Stimulated activated CD8-positive, alpha-beta memory T cell treated with anti-CD3 and anti-CD28 coated beads, Interleukin-4, amount 100 ng/mL, for 4 hours (primary cell): ENCODE measurements at places on chromosomes 11 and 22.

- DNase-seq = no peak
These were observed 27.9 kb upstream of the MYO18B start for GRCh38 chr22:25714070-25714469.

GRCh38 chr22:25722626-25723025 is 19.4 kb upstream of the MYO18B start:
- DNase-seq = no peak

DNA sequence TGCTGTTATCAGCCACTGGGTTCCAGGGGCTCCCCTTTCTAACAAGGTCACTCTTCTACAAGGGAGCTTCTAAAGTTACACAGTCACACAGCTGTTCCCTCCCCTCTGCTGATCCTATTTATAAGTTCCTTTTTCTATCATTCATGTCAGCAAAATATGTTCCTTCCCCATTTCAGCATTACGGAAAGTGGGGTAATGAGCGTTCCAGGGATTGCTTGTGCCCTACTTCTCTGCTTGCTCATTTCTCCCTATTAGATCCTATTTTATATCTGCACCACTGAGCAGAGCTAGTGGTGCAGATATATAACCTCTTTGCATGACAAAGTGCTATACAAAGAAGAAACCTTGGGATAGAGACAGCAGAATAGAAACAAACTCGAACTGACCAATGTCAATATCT is 22.7 kb upstream of the PLEKHB1 start:
- DNase-seq = no peak

GRCh38 chr22:43270314-43270908 is 72.8 kb downstream of the SCUBE1 start:
- DNase-seq = no peak

GRCh38 chr11:61193596-61193995 is 9.7 kb upstream of the PGA3 start:
- no peak for DNase-seq

GRCh38 chr11:111761036-111761435 is 5.2 kb downstream of the PPP2R1B start:
- DNase-seq = no peak

DNA sequence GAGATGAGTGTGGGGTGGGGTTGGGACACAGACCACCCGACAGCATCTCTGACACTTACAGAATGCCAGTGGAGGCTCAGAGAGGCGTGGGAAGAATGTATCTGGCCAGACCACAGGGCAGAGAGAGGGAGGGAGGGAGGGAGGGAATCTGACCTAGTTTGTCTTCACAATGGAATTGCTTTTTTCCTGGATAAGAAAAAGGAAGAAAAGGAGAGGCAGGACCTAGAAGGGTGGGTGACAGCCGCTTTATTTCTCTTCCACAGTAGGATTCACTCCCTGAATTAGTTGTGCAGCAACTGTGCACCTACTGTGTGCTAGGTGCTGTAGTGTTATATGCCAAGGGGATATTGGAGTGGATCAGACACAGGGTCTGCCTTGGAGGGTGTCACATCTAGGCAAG is 3.7 kb downstream of the KCNK4 start:
- DNase-seq = no peak

DNA sequence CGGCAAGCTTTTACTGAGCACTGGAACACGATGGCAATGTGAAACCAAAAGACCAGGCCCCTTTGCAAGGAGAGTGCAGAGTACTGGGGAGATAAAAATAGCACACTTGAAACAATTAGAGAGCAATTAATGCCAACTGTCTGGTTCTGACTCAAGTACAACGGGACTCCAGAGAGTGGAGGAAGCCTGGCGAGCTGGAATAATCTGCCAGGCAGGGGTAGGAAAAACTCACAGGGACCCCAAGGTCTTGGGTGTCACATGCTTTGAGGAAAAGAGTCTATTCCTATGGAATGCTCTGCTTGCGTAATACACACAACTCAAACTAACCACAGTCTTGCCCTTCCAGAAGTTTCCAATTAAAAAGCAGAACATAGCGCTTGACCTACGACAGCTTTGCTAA is 113.0 kb upstream of the CLMP start:
- DNase-seq = no peak

DNA sequence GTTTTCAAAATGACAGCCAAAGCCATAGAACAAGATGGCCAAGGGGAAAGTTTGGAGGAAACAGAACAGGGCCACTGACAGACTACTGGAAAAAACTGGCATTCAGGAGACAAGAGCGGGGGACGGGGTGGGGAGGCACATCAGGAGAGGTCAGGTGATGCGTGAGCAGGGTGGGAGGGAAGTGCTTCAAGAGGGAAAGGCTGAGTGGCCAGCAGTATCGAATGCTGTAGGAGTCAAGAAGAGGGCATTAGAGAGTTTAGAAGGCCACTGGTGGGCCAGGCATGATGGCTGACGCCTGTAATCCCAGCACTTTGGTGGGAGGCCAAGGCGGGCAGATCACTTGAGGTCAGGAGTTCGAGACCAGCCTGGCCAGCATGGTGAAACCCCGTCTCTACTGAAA is 8.2 kb downstream of the GTPBP1 start:
- DNase-seq = no peak

GRCh38 chr11:40168414-40168813 is 1291.0 kb downstream of the LRRC4C start:
- no peak for DNase-seq

GRCh38 chr11:123559523-123559955 is 94.9 kb downstream of the SCN3B start:
- no peak for DNase-seq

DNA sequence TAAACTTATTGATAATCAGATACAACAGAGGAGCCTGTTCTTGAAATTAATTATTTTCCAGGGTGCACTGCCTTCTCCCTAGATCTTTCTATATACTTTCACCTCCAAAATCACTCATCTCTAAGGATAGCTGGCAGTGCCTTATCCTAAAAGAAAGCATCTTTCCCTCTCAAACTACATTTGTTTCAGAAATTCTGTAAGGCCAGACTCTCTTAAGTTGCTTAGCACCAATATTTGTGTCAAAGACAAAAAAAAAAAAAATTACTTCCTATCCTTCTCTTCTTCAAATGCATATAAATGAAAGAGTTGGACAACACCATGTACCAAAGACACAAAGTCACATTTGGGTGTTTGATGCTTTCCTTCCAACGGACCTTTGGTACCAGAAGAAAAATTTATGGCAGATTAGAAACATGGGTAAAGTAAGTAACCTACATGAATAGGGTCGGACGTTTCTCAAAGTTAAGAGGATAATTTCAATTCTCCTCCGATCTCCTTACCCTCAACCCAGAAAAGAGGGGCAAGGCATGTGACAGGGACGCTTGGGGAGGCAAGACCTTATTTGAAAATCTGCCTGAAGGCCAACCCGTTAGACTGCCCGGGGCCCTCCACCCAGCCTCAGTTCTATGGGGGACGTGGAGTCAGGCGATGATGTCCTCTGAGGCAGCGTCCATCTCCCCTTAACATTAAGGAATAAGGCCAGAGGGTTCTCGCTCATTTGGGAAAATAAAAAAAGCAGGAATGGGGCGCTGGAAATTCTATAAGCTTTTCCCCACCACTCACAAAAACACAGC is 66.3 kb downstream of the ETS1 start:
- DNase-seq = no peak

DNA sequence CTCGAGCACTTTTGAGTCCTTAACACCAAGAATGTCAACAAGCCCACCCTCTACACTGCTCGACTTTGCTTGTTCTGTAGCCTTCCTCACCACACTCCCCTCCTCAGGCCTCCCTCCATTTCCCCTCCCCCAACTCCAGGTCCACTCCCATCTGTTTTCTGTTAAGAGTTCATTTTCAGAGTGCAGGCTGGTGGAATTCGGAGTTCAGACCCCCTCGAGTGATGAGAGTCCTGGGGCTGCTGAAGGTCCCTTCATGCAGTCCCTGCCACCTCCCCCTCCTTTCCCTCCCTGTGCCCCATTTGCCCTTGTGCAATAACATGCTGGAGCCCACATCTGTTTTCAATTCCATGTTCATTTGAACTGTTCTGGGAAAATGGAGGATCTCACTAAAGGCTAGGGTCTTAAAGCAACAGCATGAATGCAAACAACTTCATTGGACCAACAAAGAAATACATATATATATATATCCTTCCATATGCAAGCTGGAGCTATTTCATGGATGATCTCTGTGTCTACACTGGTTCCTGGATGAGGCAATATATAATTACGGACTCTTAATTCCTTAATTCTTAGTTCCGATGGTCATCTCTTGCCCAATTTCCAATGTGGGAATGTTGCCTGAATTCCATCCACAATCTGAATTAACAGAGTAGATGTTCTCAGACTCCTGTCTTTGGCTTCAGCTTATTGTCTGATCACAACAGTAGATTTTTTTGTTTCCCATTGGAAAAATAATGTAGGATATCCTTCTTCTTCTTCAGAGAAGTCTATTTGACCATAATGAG is 340.4 kb downstream of the ETS1 start:
- DNase-seq = no peak

- DNase-seq = no peak
These were observed 40.9 kb upstream of the BLID start for GRCh38 chr11:122156940-122157382.

- no peak for DNase-seq
These were observed 116.0 kb upstream of the TOP3B start for GRCh38 chr22:22098457-22099193.

DNA sequence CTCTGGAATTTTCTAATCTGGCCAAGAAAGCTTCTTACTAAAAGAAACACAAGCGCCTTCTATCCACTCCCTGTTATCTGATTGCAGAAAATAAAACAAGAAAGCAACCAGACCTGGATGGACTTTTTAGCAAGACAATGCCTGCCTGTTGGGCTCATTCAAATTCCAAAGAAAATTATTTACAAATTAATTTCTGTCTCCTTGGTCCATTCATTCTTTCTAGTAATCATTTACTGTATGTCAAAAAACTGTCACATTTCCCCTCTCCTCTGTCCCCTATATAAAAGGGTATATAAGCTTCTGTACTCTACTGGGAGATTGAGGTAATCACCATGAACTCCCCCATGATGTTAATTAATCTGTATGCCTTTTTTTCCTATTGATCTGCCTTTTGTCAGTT is 279.9 kb downstream of the DLG2 start:
- DNase-seq = no peak

DNA sequence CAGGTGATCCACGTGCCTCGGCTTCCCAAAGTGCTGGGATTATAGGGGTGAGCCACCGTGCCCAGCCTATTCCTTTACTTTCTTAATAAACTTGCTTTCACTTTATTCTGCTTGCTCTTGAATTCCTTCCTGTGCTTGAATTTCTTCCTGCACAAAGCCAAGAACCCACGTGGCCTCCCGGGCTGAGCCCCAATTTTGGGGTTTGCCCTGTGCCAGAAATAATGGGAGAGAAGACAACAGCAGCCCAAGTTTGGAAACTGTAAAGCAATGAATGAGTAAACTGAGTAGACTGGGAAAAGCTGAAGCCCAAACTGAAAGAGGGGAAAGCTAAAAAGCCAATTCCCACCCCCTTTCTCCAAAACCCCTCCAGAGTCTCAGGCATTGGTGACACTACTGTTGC is 136.4 kb downstream of the NECTIN1 start:
- no peak for DNase-seq

- DNase-seq = no peak
These were observed 243.7 kb downstream of the TTC28 start for GRCh38 chr22:28435982-28436381.

GRCh38 chr11:57222239-57222638 is 14.8 kb downstream of the APLNR start:
- no peak for DNase-seq

- no peak for DNase-seq
These were observed 13.5 kb upstream of the TUB start for GRCh38 chr11:8067567-8067928.

DNA sequence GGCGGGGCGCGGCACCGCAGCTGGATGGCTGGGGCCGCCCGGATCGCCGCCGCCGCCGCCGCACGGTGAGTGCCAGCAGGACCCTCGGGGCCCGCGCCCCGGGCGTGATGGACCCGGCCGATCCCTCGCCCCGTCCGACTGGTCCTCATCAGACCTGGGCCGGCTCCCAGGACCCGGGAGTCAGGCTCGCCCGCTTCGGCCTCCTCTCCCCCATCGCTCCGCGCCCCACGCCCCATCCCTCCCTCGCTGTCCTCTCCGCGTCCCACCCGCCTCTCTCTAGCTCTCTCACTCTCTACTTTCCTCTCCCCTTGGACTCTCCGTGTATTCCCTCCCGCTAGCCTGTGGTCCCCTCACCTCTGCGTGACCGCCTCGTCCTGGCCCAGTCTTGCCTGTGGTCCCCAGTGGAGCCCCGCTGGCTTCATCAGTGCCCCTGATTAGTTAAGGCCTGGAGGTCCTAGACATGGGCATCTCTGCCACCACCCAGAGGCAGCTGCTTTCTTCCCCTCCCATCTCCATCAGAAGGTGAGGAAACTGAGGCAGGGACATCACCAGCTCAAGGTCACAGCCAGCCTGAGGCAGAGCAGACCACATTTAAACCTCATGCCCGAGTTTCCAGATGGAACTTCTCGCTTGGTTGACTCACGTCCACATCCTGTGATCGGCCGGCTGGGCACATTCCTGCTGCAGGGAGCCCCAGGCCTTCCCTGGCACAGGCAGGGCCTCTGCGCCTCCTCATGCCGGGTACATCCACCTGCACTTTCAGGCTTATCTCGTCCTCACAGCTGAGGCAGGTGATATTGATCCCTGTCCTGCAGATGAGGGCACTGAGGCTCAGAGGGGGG is 429 bp downstream of the SLC39A13 start:
- no peak for DNase-seq

DNA sequence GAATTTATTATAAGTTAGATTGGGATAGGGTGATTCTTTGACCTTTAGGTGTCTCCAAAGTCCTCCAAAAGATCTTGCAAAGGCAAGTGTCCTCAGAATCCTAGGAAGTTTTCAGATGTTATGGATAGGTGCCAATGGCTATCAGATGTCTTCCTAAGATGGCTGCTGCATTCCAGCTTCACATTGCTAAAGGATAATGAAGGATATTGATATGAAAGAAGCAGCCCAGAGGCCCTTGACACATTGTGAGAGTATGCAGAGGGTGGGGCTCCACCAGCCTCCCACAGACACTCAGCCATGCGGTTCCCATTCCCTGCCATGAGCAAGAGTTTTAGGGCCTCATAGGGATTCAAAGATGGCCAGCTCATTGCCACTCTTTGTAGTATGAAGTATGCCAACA is 22.3 kb upstream of the GLYATL2 start:
- DNase-seq = no peak

DNA sequence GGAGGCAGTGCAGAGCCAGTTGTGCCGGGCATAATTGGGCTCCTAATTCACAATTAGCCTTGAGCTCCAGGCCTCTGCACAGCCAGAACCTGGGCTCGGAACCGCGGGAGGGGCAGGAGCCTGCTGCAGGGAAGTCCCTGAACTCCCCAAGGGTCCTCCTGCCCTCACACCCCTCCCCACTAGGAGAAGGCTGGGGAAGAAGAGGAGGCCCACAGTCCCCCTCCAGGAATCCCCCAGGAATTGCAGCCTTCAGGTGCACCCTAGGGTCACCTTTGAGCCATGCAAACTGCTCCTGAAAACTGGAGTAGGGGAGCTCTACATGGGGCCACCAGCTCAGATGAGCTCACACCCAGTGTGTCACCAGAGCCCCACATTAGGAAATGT is 93.8 kb upstream of the LMO1 start:
- DNase-seq = no peak

- DNase-seq = no peak
These were observed 124.3 kb downstream of the PLEKHA7 start for GRCh38 chr11:16889905-16890304.

GRCh38 chr11:109443052-109443451 is 21.1 kb downstream of the C11orf87 start:
- no peak for DNase-seq

GRCh38 chr11:118111019-118111743 is 24.4 kb upstream of the SMIM35 start:
- no peak for DNase-seq
